Memory B cell (primary cell): ENCODE measurements at places on chromosomes 5 and 9.
A peak's percentile ranks its signal among the peaks of the same experiment; 100 is the strongest.

DNA sequence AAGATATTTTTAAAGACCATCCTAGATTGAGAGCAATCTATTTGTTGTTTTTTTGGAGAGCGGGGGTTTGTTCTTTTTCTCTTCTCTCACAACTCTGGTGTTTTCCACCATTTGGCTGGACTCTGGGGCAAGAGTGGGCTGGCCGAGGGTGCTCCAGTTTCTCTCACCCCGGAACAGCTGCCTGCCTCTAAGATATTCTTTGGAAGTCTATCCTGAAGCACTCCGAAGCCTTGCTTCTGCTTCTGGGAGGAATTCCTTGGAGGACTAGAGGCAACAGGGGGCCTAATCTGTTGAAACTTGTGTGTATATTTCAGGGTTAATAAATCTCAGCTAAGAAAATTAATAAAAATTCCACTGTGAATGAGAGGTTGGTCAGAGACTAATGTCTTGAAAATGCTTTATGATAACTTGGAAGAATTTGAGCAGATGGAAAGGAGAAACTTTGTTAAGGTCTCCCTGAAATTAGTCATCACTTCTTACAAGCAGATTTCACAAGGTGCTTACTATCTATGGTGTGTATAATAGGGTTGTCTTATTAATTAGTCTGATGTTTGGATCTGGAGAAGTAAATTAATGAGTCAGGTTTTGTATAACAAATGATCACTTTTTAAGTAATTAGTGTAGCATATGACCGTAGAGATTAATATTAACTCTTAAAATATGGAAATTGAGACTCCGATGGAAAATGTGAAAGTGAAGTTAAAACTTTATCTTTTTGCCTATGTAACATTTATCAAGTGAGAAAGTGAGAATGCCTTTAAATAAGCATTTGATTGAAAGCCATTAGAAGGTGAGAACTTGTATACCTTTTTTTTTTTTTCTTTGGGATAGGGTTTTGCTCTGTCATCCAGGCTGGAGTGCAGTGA, 4.0 kb downstream of the MAN2A1 start:
- no peak for DNase-seq

DNA sequence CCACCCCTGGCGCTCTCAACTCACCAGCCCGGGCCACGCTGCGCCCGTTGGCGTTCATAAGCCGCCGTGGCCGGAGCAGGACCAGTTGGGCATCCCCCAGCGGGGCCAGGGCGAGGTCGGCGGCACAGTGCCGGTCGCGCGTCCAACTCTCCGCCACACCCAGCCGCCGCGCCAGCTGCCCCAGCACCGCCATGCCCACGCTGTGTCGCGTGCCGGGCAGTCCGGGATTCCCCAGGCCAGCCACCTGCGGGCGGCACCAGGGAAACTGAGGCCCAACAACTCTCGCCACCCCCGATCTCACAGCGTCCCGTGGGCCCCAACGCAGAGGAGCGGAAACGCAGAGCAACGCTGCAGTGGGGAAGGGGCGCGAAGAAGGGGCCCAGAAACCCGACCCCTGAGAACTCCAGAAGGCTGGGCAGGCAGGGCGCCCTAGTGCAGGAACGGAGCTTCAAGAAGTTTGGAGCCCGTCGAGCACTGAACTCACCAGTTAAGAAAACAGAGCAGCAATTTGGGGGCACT, 453 bp downstream of the PTRH1 start:
- DNase-seq: no peak

- no peak for DNase-seq
These were observed 102.2 kb downstream of the KLF4 start for GRCh38 chr9:107387409-107387808.

GRCh38 chr9:134031783-134032182, 6.5 kb downstream of the BRD3OS start:
- DNase-seq: no peak

DNA sequence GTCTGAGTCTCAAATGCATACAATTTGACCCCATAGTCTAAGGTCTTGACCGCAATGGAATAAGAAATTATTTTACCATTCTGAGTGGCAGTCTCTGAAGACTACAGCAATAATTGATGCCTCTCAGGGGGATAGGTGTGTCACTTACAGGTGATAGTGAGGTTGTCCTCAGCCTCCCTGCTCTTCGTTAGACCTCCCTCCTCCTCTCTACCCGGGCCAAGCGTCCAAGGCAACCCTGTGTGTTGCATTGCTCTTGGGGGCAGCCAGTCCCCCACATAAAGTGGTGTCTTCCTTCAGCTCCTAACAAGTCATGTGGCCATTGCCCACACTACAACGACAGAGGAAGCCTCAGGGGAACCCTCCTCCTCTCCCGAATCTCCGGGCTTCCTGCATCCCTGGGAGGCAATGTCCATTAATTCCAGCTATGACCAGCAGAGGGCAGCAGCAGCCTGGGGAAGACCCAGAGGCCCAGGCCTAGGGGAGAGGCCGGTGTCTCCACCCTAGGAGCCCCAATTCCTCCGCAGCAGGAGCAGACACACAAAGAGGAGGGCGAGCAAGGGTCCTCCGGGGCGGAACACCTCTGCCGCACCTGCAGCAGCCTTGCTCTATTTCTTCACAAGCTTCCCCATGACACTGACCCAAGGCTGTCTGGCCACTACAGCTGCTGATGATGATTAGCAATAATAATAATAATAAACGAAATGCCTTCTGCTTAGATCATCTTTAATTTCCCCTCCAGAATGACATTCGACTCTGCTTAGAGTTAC, 134.8 kb downstream of the KCNIP1 start:
- peak; percentile 38 for DNase-seq

- DNase-seq: no peak
These were observed 23.3 kb upstream of the STOM start for GRCh38 chr9:121393318-121393717.

- DNase-seq: no peak
These were observed 54.1 kb downstream of the IPPK start for GRCh38 chr9:92615790-92616189.

- no peak for DNase-seq
These were observed 64.1 kb downstream of the COL23A1 start for GRCh38 chr5:178525906-178526732.

GRCh38 chr9:131661568-131662288, 78.1 kb downstream of the RAPGEF1 start:
- DNase-seq: no peak

- DNase-seq: no peak
These were observed 28.1 kb upstream of the ZNF462 start for GRCh38 chr9:106834888-106835287.

GRCh38 chr9:76911971-76912370, 6.1 kb upstream of the PRUNE2 start:
- DNase-seq: no peak

- no peak for DNase-seq
These were observed 40.6 kb upstream of the ITGA2 start for GRCh38 chr5:52948418-52949076.

DNA sequence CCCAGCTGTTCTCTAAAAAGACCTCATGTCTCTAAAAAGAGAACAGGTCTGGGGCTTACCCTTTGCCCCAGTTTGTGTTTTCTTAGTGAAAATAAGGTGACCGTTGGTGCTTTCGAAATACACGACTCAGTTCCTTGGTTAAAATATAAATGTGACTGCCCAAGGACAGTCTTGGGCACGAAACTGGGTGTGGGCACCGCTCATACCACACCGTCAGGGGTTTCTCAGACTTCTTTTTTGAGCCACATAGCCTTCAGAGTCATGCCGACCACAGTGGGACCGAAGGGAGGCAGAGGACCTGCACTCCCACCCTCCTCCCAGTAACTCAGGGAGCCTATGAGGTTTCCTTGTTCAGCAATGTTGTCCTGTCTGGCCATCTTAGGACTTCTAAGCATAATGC, 6.5 kb downstream of the SNX18 start:
- no peak for DNase-seq

DNA sequence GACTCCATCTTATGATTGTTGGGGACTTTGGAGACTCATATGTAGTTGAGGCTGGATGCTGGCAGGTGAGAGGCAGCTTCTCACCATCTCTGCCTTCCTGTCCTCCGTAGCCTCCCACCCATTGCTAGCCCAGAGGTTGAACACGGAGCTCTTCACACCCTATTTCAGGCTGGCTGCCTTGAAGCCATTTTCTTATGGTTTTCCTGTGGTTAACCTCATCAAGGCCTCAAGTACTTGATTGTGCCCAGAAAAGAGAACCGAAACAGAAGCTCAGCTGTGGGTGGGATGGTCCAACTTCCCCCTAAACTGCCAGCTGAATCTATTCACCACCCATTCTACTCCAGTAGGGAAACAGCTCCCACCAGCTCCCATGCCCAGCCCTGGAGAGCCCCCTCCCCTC, 102.9 kb downstream of the LIFR start:
- DNase-seq: no peak

DNA sequence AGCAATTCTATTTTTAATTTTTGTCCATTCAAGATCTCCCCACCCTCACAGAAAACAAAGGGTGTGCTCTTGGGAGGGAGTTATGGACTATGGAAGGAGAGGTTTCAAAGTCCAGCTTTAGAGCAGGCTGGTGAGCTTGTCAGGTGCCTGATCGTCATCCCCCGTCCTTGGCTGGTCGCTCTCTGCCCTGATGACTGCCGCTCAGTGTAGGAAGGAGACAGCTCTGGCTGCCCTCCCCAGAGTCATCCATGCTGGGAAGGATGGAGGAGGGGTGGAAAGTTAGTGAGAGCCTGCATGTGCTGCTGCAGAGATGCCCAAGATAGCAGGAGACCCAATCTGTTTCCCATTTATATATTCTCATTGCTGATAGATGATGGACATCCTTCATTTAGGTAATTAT, 96.6 kb downstream of the NLN start:
- DNase-seq: no peak

GRCh38 chr5:135008981-135009735, 24.9 kb downstream of the PITX1 start:
- DNase-seq: no peak

- no peak for DNase-seq
These were observed 51.7 kb downstream of the SH3GL2 start for GRCh38 chr9:17630531-17630949.

DNA sequence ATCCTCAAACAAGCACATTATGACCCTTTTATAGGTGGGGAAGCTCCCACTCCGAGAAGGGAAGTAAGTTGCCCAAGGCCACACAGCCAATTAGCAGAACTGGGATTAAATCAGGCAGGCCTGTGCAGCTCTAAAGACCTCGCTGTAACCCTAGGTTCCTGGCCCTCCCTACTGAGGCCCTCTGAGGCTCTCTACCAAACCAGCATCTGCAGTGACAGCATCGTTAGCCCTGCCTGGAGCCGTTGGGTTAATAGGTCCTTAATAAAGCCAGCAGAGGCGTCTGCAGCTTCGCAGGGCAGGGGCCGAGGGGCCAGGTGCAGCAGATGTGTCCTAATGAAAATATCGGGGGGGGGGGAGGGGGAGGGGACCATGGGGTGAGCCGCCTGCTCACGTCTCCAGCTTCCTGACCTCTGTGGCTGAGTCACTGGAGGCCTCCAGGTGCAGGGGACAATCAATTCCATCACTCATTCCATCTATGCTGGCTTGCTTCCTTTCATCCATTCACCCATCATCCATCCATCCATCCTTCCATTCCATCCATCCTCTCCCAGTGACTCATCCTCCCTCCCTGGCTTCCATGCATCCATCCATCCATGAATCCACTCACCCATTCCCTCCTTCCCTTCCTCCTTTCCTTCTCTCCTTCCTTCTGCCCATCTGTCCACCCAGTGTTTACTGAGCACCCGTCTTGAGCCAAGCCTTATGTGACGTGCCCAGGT, 203.9 kb downstream of the C9orf50 start:
- DNase-seq: no peak

GRCh38 chr5:147036691-147037245, 158.2 kb upstream of the PPP2R2B start:
- no peak for DNase-seq

DNA sequence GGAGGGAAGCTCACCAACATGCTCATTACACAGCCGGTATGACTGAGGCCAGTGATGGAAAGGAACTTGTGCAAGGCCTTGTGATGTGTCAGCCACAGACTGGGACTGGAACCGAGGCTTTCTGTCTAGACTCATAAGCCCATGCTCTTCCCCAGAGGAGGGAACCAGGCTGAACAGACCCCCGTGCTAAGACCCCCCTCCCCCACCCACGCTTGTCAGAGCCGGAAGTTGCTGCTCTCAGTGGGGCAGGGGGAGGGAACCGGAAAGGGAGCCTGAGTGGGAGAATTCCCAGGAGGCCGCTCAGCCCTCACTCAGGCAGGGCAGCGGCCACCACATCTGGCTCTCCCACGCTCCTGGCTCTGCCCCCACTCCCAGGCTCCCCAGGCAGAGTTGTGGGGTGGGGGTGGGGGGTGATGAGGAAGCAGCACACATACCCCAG, 4.1 kb upstream of the PDGFRB start:
- DNase-seq: no peak

- no peak for DNase-seq
These were observed 67.0 kb upstream of the KLF9 start for GRCh38 chr9:70481471-70481870.

DNA sequence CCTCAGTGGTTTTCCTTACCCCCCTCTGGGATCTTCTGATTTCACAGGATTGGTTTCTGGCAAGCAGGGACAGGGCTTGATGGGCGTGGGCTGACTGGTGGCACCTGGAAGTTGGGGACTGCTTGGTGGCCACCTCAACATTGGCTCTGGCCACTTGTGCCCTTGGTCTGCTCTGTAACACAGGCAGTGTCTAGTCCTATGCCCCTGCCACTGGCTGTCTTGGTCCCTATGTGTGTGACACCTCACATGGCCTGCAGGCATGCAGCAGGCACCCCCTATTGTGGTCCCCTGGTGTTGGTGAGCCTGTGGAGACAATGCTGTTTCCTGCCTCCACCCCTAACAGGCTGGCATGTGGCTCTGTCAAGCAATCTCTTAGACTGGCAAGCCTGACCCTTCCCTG, 71.3 kb downstream of the GDA start:
- DNase-seq: no peak

DNA sequence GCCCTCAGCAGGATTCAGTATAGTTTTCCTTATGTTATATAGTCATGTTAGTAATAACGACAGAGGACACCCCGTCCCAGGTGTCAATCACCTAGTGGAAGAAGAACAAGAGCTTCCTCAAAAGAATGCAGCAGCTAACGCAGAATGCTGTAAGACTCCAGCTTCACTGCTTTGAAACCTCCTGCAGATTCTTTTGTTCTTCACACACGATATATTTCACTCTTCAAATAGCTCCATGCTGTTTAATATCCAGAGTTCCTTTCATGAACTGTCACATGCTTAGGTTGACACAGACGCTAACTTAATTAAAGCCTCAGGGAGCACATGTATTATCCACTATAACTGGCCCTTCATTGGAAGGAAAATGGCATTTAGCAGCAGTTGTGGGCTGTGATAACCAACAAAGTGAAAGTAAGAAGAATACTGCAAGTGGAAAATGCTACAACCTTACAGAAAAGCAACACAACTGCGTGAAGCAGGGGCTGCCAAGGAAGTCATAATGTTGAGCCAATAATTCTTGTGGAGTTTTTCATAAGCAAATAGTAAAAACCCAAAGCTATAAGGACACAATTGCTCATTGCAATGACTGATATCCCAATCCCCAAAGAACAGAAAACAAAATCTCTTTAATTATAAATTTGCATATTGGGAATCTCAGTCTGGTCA, 387.5 kb downstream of the PLK2 start:
- no peak for DNase-seq

- no peak for DNase-seq
These were observed 111.7 kb downstream of the ST8SIA4 start for GRCh38 chr5:100791391-100791790.

- no peak for DNase-seq
These were observed 1.9 kb downstream of the MTAP start for GRCh38 chr9:21804331-21804730.
